ENCODE measurements at places on chromosomes 16 and 17. TPM values are rescaled to one million over a fixed set of nuclear protein-coding genes. Genes with fewer than 3 reads are reported as not detected.

Gene MT1A
- total RNA-seq = 93.7 TPM

Gene CMTM2
- not detected for total RNA-seq

DNA sequence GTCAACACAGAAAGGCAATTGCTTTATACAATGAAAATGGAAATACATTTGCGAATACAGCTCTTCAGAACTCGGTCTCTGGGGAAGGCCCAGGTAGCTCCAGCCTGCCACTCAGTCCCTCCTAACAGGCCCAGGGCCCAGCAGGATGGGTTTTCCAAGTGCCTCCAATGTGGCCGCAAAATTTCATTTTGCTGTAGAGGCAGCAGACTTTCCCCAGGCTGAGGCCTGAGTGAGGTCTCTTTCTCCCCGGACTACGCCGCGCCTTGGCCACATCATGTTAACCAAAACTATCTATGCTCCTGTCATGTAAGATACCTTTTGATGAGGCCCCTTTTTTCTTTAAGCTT is 606.0 kb upstream of the SALL1 start:
- peaks cover 16% of the 10 kb centered on the region for H3K27me3 ChIP-seq
- H3K36me3 ChIP-seq = no peaks in the 10 kb centered on the region

- H3K4me1 ChIP-seq = peaks cover 1% of the 10 kb centered on the region
- DNase-seq = no peak
- no peak overlapping the region for H3K27ac ChIP-seq
- no peaks in the 10 kb centered on the region for H3K27me3 ChIP-seq
- no peaks in the 10 kb centered on the region for H3K36me3 ChIP-seq
These were observed 33.9 kb upstream of the MEAK7 start for GRCh38 chr16:84538222-84538840.

DNA sequence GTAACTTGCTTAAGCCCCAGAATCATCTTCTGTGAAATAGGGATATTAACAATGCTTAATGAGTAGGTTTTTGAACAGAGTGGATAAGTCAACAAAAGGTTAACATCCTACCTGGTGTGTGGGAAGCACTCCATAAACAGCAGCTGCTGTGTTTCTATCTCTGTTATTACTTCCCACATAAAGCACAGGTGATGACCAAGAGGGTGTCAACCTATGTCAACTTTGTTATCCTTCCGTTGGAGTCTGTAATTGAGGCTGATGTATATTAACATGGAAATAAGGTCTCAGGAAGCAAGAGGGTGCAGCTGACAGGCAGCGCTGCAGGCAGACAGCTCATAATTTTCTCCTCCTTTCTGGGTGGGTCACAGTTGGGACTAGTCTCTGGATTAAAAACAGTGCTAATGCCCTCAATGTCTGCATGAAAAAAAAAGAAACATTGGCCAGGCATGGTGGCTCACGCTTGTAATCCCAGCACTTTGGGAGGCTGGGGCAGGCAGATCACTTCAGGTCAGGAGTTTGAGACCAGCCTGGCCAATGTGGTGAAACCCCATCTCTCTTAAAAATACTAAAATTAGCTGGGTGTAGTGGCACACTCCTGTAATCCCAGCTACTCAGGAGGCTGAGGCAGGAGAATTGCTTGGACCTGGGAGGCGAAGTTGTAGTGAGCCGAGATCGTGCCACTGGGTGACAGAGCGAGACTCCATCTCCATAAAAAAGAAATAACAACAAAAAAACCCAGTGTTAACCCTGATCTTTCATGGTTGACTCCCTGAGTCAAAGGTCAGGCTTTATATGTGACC is 269.6 kb downstream of the SNX29 start:
- no peaks in the 10 kb centered on the region for H3K27me3 ChIP-seq
- H3K4me3 ChIP-seq = no peak overlapping the region
- no peaks in the 10 kb centered on the region for H3K4me1 ChIP-seq
- no peak for DNase-seq
- H3K27ac ChIP-seq = no peak overlapping the region

GRCh38 chr16:85923153-85924021 is 24.4 kb downstream of the IRF8 start:
- H3K27ac ChIP-seq = no peak overlapping the region
- no peak for DNase-seq
- H3K27me3 ChIP-seq = peaks cover 31% of the 10 kb centered on the region

DNA sequence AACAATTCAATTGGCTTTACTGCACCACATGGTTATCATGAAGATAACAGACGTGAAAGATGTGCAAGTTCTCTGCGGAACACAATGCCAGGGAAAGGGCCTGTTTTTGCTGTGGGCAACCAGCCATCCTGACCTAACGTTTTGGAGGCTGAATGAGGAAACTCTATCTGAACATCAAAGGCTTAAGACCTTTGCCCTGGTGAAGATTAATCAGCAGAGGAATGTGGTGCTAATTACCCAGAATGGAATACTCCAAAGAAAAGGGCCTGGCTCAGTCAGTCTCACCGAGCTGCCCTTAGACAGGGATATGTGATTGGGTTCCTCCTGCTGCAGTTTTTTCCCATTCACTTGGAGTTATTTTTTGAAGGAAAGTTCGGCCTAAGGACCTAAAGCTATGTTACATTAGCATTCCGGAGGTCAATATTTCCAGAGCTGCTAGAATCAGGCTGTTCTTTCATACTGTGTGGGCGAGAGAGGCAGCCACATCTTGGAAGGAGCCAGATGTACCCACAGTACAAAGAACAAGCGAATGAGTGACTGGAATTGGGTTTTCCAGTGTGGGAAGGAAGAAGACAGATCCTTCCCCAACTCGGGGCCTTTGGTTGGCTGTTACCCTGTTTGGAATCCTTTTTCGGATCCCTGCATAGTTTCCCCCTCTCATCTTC is 15.5 kb downstream of the ASIC2 start:
- no peak for DNase-seq
